ENCODE measurements at places on chromosomes 5 and 9. TPM values are rescaled to one million over a fixed set of nuclear protein-coding genes. Genes with fewer than 3 reads are reported as not detected.

DNA sequence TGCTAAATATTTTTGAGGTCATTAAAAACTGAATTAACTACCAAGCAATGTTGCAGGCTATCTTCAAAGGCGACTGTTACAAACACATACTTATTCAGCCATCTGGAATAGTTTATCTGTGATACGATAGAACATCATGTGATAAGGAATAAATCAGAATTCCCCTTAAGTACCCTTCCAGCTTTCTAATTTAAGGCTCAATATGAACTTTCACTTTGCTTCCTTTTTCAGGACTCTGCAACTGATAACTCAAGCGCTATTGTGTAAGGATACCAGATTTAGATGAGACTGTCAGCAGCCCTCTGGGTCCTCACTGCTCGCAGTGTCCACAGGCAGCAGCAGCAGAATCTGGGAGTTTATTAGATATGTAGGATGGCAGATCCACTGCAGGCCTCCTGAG lies 416.3 kb downstream of the SPATA31D1 start:
- DNase-seq: no peak

DNA sequence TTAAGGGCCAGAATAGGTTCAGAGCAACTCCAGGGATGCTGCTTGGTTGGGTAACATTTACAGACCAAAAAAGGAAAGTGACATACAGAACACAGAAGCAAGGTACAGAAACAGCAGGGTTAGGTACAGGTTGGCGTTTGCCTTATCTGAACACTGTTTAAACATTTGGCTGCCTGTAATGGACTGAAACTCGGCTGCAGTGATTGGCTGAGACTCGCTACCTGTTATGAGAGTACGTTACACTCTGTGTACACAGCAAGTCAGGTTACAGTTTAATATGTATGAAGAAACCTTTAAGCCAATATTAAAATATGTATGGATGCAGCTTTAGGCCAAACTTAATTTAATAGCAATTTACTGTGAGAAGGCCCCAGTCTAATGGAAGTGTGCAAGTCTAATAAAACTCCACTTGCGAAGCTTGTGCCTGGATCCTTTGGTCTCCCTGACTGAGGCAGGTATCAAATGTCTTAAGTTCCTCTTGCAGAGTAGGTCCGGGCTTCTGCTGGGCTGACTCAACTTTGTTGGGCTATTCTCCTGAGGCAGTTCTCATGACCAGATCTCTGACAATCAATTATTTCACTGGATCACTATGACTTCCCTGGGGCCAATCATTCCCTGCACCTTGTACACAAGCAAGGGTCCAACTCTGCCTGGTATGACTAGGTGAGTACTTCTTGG lies 204.9 kb downstream of the ZNF462 start:
- DNase-seq: peak; percentile 69

DNA sequence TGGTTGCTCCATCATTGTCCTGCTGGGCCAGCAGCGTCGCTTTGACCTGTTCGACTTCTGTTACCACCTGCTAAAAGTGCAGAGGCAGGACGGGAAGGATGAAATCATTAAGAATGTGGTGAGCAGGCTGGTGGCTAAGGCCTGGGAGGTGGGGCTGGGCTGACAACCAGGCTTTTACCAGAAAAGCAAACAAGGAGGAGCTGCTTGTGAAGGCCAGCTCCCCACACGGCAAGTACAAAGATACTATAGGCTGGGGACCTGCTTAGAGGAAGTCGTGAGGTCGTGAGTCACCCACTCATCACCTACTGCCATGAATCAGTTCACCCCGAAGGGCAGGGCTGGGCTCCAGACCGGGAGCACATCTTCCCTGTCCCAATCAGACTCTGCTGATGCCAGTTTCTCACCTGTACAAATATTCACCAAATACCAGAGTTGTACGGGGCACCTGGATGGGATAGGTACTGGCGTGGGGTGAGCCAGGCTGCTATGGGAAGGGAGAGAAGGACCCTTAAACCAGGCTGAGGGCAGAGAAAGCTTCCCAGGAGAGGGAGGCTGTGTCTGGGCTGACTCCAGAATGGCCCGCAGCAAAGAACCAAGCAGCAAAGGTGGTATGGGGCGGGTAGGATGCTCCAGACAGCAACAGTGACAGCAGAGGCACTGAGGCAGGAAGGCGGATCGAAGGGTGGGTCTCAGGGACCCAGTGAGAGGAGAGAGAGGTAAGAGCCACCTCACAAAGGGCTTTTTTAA lies 69.3 kb upstream of the NIPAL4 start:
- DNase-seq: peak; percentile 19

- DNase-seq: no peak
Observed at GRCh38 chr5:159178978-159179377, 30.4 kb downstream of the RNF145 start.

- no peak for DNase-seq
Observed at GRCh38 chr5:106822851-106823250, 847.9 kb downstream of the EFNA5 start.

CETN3 gene
- 17.8 TPM for total RNA-seq

LCP2 gene
- 13.5 TPM for total RNA-seq

DNA sequence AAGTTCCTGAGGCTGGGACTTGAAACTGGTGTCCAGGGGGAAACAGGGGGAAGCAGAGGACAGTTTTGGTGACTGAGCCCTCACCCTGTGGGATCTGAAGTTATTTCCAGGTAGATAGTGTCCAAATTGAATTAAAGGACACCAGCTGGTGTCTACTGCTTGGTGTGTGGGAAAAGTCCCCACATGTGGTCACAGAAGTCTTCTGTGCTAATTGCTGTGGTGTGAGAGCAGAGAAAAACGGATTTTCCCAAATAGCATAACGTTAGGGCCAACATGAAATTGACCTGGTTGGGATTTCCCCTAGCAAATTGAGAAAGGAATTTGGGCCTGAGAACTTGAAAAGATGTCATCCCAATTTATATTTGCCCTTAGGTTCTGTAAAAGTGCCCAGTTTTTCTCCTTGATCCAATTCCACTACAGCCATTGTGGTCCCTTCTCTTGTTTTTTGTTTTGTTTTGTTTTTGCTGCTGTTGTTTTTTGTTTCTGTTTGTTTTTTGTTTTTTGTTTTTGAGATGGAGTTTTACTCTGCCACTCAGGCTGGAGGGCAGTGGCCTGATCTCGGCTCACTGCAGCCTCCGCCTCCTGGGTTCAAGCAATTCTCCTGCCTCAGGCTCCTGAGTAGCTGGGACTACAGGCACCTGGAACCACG lies 5.6 kb upstream of the STARD4 start:
- no peak for DNase-seq

GRCh38 chr5:61735531-61735930 lies 403.5 kb downstream of the ZSWIM6 start:
- DNase-seq: no peak

SAPCD2 gene
- total RNA-seq: 6.0 TPM

DNA sequence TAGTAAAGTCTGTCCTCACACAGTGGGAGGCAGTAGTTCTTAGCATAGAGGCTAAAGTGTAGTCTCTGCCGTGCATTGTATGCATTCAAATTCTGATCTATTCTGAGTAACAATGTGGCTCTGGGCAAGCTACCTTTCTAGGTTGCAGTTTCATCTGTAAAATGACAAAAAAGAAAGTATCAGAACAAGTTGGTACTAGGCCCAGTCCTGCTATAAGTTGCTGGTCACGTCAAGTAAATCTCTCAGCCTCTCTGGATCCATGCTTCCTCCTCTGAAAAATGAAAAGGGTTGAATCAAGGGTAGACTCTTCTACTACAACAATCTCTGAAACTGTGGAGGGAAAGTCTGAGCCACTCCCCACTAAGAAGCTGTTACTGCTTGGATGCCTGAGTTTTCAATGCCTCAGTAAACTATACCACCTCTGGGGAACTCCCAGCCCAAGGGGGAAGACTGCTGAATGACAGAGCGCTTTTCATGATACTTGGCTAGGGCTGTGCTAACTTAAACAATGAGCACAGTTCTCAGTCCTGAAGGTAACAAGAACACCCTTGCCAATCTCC lies 34.5 kb upstream of the SPARC start:
- DNase-seq: no peak

FOXD4 gene
- total RNA-seq: 0.20 TPM

ZNF454 gene
- total RNA-seq: 0.96 TPM

DNA sequence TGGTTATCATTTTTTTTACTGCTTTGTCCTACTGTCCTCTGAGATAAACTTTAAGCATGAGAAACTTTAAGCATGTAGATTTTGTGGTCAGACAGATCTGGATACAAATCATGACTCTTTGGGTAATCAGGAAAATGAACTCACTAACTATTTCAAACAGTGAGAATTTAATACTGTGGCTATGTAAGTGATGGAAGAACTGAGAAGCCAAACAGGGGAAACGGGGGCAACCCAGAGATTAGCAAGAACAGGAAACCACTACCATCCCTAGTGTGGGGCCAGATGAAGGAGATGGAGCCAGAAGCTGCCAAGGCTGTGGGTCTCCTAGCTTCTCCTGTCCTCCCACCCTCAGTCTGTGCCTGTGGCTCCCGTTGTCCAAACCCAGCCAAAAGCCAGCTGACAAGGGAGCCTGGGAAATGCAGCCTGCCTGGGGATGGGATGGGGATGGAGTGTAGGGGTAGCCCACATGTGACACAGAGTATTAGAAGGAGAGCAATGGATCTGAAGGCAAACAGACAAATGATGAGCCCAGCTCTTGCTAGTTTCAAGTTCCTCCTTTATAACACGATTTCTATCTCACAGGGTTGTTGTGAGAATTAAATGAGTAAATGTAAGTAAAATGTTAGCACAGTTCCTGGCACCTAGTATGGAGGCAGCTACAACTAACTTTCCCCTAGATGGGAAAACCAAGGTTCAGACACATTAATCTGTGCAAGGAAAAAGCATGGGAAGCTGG lies 27.7 kb upstream of the CDC23 start:
- DNase-seq: no peak

CD72 gene
- total RNA-seq: 1.6 TPM

DNA sequence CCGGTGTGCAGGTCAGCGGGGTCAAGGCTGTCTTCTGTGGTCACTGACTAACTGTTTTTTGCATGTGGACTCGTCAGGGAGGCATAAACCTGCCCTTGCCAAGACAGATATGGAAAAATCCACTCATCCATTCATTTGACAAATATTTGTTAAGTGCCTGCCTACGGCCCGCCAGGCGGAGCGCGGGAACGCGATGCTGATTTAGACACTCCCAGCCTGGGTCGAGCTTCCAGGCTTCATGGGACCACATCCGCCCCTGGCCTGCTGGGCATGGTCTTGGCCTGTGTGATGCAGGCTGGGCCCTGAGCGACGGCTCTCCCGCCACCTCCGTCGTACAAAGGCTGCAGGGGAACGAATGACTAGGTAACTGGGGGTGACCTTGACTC lies 18.1 kb downstream of the MYMK start:
- no peak for DNase-seq

DNA sequence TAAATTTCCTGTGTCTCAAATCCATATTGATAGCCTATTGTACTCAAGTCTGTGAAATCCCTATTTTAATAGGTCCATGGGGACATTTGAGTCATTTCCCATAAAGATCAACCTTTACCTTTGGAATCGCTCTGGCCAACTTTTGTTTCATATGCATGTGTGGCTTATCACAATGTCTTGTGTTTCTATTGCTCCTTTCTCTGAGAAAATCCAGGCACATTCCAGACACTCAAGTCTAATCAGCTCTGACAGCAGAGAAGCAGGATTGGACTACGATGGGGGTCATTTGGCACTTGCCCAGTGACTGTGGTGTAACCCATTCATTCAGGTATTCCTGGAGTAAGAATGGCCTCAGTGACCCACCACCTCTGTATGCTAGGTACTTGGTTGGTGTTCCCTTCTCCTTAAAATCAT lies 48.4 kb downstream of the ACTBL2 start:
- no peak for DNase-seq

- DNase-seq: peak; percentile 86
Observed at GRCh38 chr9:83432104-83432627, 106.0 kb downstream of the FRMD3 start.

DNA sequence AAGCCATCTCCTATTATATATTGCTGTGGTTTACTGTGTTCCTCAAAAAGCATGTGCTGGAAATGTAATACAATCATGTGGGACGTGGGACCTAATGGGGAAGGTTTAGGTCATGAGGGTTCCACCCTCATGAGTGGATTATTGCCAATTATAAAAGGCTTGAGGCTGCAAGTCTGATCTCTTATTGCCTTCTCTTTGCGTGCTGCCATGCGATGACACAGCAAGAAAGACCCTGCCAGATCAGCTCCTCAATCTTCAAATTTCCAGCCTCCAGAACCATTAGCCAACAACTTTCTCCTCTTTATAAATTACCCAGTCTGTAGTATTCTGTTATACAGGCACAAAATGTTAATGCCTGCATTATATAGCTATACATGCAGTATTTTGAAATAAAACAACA lies 45.4 kb downstream of the MARCHF11 start:
- no peak for DNase-seq

DNA sequence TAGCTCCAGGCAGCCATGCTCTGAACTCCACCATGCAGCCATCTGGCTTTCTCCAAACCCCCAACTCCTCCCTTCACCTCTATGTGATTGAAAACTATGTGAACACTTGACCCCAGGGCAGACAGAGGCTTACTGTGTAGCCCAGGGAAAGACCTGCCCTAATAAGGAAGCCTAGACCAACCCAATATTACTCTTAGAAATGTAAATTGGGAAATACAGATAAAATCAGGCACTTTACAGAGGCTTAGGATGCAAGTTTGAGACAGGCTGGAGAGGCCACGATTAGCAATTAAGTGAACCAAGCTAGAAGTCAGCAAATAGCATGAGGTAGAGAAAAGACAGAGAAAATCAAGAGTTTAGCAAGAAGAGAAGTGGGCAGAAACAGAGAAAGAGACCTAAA lies 141.7 kb upstream of the ABCA1 start:
- DNase-seq: no peak

GRCh38 chr5:39224196-39224761 lies 4.9 kb upstream of the FYB1 start:
- peak; percentile 73 for DNase-seq

GRCh38 chr5:76114179-76114851 lies 31.1 kb downstream of the SV2C start:
- peak; percentile 96 for DNase-seq

GRCh38 chr5:177452688-177453638 lies 6.3 kb downstream of the PRR7 start:
- no peak for DNase-seq

DNA sequence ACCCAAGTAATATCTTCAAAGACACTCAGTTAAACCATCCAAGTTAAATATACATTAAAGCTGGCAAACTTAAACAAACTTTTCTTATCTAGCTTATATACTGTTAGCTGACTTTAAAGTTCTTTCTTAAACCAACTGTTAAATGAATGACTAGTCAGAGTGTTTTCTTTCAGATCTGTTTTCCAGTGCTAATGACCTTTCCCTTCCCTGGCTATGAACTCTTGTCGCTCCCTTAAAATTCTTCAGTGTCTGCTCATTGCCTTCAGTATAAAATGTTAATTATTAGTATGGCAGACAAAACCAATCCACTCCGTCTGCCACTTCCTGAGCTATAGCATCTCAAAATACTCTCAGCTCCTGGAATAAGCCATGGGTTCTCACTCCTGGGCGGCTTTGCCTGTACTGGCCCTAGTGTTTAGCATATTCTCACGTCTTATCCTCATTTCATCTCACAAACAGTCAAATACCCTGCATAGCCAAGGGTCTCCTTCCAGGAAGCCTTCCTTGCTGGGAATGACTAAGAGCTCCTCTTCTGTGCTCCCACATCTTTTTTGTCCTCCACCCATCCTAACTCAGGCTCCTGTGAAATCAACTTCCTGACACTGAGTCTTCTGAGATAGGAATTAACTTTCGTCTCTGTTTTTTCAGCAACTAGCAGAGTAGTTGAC lies 87.7 kb downstream of the VCAN start:
- DNase-seq: no peak

All from mucosa of descending colon (tissue), 3 donors.